Effector CD8-positive, alpha-beta T cell (primary cell): ENCODE measurements at places on chromosomes 3 and 15.

DNA sequence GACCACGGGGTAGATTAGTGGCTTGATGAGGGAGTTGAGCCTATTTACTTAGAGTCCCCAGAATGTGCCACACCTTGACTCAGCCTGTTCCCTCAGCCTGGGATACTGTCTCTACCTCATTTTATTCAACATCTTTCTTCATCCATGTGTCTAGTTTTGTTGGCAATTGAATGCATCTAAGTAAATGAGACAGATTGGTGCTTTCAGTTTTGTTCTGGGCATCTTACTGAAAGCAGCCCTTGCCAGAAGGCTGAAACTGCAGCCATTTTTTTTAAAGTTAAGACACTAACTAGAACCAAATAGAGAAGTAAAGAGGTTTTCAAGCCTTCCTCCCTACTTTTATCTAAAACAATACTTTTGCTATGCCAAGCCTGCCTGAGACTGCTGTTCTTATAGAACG is 246.8 kb downstream of the SLCO3A1 start:
- DNase-seq: no peak

DNA sequence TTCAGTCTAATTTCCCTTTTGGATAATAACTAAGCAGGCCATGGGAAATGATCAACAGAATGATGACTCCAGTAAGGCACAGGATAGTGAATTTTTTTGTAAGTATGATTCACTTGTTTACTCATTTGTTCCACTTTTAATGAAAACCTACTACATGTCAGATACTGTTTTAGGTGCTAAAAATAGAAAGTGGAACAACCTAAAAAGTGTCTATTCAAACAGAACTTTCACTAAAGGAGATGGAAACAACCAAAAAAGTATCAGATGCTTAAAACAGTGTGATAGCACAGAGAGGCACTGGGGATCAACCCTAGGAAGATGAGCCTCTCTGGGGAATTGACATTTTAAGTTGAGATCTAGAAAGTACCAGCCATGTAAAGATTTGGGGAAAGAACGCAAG is 11.1 kb downstream of the RYK start:
- no peak for DNase-seq

DNA sequence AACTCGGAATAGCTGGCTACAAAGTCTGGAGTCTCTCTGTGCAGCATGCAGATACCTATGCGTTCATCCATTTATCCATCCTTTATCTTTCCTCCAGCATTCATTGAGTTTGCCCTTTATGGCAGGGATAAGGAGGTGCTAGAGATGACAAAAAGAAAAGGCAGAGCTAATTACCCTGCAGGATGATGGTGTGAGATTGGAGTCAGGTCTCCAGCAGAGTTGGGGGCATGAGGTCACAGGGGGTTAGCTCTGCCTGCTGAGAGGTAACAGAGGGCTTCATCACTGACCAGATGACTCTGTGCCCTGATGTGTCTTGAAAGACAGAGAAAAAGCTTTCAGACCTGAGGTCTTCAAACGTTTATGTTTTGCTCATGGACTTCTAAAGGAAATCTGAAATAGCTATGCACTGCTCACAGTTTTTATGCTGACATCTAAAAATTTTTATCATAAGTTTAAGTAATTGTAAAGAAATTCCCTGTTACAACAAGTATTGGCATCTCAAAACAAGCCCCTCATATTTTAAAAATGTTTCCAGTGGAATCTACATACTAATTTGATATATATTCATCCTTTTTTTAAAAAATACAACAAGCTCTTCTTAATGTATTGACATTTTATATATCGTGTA is 132.3 kb upstream of the ANKRD28 start:
- DNase-seq: no peak

DNA sequence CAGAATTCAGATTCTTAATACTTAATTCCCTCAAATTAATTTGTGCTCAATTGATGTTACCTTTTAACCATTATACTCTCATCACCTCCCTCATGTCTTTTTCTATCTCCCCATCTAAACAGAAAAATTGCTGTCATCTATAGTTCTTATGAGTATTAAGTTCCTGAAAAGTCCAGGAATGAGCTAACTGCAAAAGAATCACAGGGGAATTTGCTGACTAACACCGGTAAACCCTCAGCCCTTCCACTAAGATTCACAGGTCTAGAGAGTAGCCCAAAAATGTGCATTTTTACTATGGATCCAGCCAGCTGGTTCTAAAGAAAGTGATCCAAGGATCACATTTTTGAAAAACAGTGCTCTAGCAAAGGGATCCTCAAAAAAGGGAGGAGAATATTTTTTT is 67.0 kb downstream of the SETD2 start:
- no peak for DNase-seq

DNA sequence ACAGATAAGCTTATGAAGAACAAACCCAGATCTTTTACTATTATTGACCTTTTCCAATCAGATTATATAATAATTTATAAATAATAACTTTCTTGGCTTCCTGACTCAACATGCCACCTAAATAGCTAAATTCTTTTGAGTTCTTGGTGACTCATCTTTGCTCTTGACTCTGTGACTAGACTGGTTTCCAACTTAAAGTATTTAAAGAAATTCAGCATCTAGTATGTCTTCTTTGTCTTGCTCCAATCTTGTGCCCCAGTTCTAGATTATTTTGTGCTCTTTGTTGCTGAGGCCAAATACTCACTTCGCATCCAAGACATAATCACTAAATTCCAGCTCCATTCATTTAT is 483.2 kb upstream of the TBL1XR1 start:
- no peak for DNase-seq

- DNase-seq: no peak
These were observed 197.7 kb upstream of the MCTP2 start for GRCh38 chr15:94033683-94034020.

DNA sequence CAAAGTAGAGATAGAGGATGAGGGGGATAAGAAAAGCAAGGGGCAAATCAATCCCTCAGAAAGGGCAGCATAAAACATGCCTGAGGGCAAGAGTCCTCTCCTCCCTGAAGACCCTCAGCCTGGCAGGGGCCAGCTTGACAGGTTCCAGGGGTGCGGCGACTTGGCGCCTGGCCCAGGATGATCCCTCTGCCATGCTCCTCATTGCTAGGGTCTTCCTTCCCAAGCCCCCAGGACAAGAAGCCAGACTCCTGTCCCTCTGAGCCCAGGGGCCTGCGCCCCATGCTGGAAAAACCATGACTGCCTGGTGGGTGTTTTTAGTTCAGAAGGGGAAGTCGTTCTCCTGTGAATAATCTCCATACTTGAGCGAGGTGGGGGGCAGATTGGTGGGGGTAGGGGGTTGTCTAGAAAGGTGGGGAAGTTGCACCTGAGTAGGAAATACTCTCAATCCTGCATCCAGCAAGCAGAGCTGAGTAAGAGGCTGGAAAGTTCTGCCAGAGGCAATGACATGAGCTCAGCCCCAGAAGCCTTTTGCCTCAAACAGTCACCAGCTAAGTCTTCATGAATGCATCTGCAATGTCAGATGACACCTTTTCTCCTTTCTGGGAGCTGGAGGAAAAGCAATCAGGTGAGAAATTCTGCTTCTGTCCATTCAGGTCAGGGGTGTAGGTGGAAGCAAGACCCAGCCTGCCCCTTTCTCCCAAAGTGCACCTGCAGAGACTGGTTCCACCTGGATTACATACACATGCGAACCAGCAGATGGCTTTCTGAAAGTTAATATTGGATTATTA is 18.3 kb downstream of the SLC12A8 start:
- DNase-seq: no peak

- no peak for DNase-seq
These were observed at the start of gene CCDC80 for GRCh38 chr3:112640930-112641801. Gene CCDC80 (minus strand): TSS chr3:112641143. CDS start chr3:112639905, 1,238 bp downstream.

DNA sequence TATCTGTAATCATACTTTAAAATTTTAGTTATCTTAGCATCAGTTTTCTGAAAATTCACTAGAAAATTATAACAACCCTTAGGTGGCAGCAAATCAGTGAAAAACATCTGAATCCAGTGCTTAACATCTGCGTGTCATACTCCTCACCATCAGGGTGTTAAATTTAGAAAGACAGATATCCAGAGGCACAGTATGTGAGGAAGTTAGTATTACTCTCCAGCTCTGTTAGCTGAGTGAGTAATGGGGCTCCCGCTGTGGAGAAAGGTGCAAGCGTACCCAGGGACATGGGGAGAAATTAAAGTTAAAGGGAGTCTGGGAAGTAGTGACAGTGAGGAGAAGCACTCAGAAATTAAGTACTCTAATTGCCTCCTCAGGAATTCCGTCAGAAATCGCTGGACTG is 50.9 kb downstream of the CEP63 start:
- DNase-seq: no peak

GRCh38 chr3:188915127-188915526 is 256.6 kb upstream of the TPRG1 start:
- DNase-seq: no peak

GRCh38 chr3:48684480-48685143 is 1.1 kb downstream of the NCKIPSD start:
- no peak for DNase-seq

- DNase-seq: no peak
These were observed 605.8 kb upstream of the DPPA4 start for GRCh38 chr3:109943181-109943580.
